Hypothalamus (tissue), 51 donors: ENCODE measurements at places on chromosomes 5 and 9.

- DNase-seq = no peak
These were observed 119.9 kb downstream of the KCNIP1 start for GRCh38 chr5:170623576-170624181.

- no peak for DNase-seq
These were observed 983 bp downstream of the GCNT1 start for GRCh38 chr9:76459694-76460635.

GRCh38 chr9:88646539-88647300 is 111.7 kb downstream of the NXNL2 start:
- no peak for DNase-seq

DNA sequence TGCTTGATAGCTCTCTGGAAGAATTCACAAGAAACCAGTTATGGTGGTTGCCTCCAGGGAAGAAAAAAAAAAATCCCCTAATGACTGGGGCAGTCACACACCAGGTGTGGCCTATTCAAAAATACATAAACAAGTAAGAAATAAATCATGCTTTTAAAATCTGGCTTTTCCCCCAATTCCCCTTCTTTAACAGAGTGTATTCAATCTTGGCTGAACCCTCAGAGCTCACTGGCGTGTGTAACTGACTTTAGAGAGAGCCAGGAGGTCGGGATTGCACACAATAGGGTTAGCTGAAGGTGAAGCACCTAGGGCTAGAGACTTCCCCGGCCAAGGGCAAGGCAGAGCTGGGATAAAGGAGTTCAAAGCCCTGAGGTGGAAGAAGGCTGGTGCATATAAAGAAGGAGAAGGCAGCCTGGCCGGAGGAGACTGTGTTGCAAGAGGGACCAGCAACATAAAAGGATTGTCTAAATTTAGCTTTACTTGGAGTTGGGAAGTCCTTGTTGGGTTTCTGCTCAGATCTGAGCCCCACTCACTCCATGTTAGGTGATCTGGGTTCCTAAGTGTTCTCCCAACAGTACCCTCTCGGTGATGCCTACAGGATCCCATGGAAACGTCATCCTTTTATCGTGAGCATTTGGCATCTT is 19.7 kb downstream of the FNBP1 start:
- no peak for DNase-seq

- DNase-seq = no peak
These were observed 36.8 kb upstream of the NEK6 start for GRCh38 chr9:124220946-124221451.

GRCh38 chr9:15068261-15068660 is 158.0 kb upstream of the FREM1 start:
- DNase-seq = no peak

DNA sequence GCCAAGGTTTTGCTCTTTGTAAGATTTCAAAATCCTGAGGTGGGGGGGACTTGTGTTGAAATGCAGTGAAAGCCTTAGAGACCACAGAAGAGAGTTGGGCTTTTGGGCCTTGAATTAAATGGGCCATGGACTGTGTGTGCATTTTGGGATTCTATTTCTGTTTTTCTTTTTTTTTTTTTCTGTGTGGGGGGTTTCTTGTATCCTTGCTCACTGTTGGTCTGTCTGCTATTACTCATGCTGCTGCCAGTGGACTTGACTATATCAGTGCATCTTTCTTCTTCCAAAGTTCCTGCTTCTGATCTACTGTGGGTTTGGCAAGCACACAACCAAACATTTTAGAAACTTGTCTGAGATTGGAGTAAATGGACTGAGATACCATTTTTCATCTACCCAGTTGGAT is 344.9 kb downstream of the ARL15 start:
- no peak for DNase-seq

- no peak for DNase-seq
These were observed 134.2 kb upstream of the LHFPL2 start for GRCh38 chr5:78782728-78783127.

GRCh38 chr5:122077366-122078115 is 518 bp downstream of the LOX start:
- no peak for DNase-seq

DNA sequence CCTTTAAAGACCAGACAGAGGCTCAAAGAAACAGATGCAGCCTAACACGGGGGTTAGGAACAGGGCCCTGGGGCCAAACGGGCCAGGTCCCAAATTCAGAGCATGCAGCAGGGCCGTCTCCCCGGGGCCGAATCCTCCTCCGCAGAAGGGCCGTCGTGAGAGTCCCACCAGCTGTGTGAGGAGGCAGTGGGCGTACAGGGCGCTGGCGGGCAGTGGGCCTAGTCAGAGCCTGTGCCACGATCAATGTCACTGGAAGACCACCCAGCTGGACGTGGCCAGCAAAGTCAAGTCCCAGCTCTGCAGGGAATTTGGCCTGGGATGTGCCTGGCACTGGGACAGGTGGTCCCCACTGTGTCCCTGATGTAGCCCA is 15.8 kb upstream of the FCN2 start:
- no peak for DNase-seq

DNA sequence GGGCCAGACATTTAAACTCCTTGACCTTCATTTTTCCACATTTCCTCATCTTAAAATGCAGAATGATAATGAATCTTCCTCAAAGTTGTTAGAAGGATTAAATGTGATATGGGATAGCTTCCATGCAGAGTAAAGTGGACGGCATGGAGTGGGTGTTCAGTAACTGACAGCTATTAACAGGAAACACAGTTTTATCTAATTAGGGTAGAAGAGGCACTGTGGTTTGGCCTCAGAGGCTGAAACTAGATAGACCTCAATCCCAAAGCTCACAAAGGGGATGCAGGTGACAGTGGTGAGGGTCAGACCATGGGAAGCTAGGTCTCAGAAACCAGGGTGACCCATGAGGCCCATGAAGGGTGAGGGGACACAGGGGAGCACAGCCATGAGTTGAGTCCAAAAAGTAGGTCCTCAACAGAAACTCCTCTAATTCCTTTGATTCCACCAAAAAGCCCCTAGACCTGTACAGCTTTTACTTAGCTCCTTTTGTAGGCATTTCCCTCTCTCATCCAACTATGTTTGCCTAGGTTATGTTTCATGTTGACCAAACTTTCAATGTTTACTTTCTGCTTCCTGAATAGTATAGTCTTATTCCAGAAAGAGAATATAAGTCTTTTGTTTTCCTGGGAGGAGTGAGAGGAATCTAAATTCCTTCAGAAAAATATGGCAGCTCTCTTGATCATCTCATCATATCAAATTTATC is 27.9 kb upstream of the GLDC start:
- DNase-seq = no peak
